Stimulated activated CD4-positive, alpha-beta T cell treated with anti-CD3 and anti-CD28 coated beads, Interleukin-12 subunit alpha, Interleukin-12 subunit beta, amount 100 ng/mL, for 4 hours (primary cell): ENCODE measurements at places on chromosomes 13 and 19.
A peak's percentile ranks its signal among the peaks of the same experiment; 100 is the strongest.

DNA sequence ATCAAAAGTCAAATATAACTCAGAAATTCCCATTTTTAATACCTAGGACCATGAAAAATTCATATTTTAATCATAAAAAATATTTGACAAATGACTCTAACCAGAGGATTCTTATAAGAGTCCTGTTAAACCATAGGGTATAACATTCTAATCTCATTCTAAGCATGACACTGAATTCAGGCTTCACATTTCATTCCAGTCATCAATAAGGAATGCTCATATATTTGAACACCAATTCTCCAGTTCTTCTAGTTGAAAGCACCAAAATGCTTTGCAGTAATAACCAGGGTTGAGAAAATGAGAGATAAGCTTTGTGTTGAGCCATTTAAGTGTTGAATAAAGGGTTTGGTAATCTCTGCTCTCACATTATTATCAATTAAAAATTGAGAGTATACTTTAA lies 147.5 kb downstream of the VWA8 start:
- DNase-seq, result no peak

- no peak for DNase-seq
These were observed 1376.3 kb upstream of the SLC10A2 start for GRCh38 chr13:104442536-104442935.

- DNase-seq, result no peak
These were observed 276.3 kb upstream of the TSHZ3 start for GRCh38 chr19:31625575-31625974.

DNA sequence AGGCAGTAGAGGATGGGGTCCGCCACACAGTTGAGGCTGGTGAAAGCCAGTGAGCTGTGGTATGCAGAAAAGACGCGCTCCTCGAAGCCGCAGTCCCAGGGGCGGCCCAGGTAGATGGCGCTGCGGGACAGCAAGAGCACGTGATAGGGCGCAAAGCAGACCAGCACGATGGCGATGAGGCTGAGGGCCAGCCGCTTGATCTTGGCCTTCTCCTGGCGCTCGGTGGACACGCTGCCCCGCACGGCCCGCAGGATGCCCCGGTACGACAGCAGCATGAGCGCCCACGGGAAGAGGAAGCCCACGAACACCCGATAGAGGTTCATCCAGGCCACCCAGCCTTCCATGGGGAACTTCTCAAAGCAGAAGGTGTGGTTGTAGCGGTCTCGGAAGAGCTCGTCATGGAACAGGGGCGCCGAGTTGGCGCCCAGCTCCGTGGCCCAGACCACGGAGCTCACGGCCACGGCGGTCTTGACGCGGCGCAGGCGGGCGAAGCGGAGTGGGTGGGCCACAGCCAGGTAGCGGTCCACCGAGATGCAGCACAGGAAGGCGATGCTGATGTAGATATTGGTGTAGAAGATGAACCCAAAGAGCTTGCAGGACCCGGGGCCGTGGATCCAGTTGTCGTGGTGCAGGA lies 6.5 kb upstream of the OPA3 start:
- DNase-seq, result peak; percentile 39

GRCh38 chr19:33403221-33403972 lies 29.9 kb downstream of the CEBPG start:
- DNase-seq, result no peak

GRCh38 chr19:5621945-5622464 lies 571 bp downstream of the SAFB2 start:
- peak; percentile 19 for DNase-seq

DNA sequence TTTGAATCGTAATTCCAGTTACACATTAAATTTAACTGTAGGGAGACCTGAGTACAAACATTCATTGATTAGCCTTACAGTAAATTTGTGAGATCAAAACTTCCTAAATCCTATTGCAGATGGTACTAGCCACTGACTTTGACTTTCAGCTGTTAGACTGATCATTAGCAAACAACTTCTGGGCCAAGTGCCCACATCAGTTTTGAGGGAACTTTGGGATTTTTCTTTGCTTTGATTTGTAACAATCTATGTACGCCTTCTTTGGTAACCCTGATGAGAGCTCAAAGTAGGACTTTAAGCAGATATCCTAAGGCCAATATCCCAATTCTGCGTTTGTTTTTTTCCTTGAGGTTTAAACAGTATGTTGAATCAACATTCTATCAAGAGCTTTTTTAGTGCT lies 131.5 kb downstream of the DLEU7 start:
- no peak for DNase-seq

GRCh38 chr13:54972838-54973237 lies 1944.2 kb downstream of the OLFM4 start:
- DNase-seq, result no peak

GRCh38 chr13:49219647-49220035 lies 497 bp upstream of the MLNR start:
- no peak for DNase-seq

DNA sequence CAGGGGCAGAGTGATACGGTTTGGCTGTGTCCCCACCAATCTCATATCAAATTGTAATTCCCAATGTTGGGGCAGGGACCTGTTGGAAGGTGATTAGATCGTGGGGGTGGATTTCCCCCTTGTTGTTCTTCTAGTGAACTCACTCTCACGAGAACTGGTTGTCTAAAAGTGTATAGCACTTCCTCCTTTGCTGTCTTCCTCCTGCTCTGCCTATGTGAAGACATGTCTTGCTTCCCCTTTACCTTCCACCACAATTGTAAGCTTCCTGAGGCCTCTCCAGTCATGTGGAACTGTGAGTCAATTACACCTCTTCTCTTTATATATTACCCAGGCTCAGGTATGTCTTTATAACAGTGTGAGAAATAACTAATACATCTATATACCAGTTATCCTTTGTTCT lies 706.4 kb upstream of the KLHL1 start:
- DNase-seq, result no peak

DNA sequence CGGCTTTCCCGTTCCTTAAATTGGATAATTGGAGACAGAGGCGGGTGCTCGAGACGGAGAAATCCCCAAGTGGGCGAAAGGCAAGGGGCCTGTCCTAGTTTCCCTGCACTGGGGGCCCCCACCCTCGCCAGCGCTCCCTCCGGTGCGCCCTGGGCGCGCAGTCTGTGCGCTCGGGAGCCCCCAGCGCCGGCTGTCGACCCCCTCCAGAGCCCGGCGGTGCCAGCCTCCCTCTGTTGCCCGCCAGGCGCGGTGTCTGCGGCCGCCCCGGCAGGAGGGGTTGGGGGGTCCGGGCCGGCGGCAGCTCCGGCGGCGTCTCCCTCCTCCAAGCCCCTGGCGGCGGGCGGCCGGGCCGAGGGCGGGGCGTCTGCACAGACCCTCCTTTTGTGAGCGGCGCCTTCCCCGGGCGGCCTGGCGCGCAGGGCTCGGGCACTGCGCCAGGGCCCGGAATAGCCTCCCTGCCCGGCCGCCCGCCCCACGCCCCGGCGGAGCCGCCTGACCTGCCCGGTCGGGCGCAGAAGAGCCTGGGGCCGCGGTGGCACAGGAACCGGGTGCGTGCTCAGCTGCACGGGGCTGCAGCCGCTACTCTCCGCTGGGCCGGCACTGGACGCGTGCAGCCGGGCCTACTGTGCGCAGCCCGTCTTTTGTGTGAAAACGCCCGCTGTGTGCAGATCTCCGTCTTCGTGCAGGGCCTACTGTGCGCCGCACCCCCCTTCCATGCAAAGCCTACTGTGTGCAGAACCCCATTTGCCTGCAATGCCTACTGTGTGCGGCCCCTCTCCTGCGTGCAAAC lies 13.2 kb downstream of the GADD45B start:
- no peak for DNase-seq

DNA sequence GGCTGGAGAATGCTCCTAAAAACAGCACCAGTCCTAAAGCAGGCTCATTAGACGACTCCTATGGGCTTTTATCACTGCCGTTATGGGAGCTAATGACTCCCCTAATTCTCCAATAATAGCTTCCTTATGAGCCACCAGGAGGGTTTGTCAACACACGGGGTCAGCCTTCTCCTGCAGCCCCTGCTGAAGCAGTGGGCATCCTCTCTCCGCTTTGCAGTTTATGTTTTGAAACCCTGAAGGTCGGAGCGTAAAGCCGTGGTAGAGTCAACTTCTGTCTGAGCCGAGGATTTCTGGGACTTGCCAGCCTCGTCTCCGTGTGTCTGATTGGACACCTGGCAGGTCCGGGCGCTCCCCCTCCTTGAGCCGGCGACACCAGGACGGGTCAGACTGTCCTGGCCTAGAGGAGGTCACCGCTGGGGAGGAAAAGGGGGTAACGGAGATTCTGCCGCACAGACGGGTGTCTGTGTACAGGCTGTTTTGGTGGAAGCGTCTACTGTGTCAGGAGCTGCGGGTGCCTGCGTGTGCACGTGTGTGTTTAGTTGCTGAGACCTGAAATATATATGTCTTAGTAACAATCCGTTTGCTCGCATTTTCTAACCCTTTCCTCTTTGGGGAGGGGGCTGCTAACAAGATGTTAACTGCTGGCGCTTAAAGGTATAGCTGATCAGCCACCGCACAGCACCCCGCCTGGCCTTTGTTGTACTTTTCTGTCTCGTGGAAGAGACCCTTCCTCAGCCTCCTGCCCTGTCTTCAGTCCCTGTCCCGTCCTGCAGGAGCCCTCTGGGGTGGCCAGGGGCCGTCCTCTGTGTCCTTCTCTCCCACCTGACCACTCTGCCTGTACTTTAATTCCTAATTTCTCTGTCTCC lies 1.9 kb downstream of the KDM4B start:
- no peak for DNase-seq

- DNase-seq, result no peak
These were observed 128.1 kb upstream of the TRPC4 start for GRCh38 chr13:37997641-37998040.

GRCh38 chr13:33415822-33416221 lies 130.3 kb upstream of the STARD13 start:
- no peak for DNase-seq

GRCh38 chr13:20288561-20288960 lies 56.4 kb upstream of the GJB6 start:
- no peak for DNase-seq

- DNase-seq, result no peak
These were observed 124.0 kb upstream of the RNF113B start for GRCh38 chr13:98300956-98301641.

GRCh38 chr19:4369109-4369887 lies 25.9 kb downstream of the MPND start:
- peak; percentile 54 for DNase-seq

DNA sequence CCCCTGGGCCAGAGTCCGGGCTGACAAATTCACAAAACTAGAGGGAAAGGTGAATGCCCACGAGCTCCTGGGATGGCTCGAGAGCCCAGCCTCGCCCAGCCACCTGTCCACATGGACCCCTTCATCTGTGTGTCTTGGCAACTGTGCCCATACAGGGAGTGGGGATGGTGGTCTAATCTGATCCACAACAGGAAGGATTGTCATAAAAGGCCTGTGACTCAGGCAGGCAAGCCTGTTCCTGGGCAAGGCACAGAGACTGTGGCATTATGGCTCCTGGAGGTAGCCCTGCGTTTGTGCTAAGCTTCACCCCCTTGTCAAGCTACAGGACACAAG lies 20.0 kb downstream of the CAPS start:
- DNase-seq, result no peak
